ENCODE measurements at places on chromosomes 3 and 15. TPM values are rescaled to one million over a fixed set of nuclear protein-coding genes. Genes with fewer than 3 reads are reported as not detected.

DNA sequence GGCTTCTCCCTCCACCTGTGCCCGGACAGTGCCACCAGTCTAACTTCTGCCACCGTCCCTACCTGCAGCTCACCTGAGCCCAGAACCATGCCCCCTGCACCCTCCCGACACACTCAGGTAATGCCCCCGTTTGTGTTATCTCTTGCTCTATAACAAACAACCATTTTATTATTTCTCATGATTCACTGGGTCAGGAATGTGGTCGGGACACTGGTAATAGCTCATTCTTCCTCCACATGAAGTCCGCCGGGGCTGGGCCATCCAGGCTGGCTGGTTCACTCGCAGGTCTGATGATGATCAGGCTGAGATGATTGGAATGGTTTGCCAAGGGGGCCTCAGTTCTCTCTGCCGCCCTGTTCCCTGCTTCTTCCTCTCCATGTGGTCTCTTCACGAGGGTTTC is 20.3 kb upstream of the NR2E3 start:
- no peak for DNase-seq

- DNase-seq = no peak
Measured at GRCh38 chr15:74565381-74566085, 24.5 kb downstream of the ARID3B start.

DNA sequence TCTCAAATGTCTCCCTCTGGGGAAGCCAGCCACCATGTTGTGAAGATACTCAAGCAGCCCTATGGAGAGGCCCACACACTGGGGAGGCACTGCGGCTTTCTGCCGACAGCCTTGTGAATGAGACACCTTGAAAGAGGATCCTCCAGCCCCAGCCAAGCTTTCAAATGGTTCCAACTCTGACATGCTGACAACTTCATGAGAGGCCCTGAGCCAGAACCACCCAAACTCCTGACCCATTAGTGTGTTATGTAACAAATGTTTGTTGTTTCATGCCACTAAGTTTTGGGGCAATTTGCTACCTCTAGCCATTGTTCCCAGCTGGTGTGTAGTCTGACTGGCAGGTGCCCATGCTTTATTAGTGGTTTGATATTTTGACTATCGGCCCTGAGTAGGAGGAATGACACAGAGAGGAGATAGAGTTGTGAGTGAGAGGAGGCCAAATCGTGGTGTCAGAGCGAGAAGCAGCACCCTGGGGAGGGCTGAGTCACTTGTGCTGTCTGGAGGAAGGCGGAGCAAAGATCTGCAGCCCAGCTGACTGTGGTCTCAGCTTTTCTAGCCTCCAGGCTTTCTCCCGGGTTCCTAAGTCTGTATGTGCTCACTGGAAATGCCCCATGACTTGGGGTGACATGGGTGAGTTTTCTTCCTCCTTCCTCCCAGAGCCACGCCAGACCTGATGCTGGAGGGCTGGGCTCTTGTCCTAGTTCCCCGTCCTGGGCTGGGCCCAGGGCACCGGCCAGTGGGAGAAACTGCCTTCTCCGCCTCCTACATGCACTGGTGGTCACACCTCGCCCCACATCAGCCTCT is 56.7 kb upstream of the BLM start:
- peak; percentile 40 for DNase-seq

Gene INSYN1
- 7.7 TPM for total RNA-seq

Gene CCK
- total RNA-seq = 1.6 TPM

Gene ATP2C1
- total RNA-seq = 104 TPM

Gene MCTP2
- 14.2 TPM for total RNA-seq
